ENCODE measurements at places on chromosomes 6 and 20.

DNA sequence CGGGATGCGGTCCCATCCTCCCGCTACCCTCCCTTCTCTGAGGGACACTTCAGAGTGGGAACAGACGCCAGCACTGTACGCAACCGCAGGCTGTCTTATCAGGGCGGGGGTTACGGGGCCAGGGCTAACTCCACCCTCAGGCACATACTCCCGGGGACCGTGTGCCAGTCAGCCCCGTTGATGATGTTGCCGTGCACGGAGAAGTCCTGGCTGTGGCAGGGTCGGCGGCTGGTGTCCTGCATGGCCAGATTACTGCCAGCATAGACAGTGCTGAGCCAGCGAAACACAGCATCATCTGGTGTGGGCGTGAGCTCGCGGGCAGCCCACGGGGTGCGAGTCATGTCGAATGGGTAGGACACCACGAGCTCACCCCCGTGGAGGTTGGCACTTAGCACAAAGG, 5.0 kb downstream of the CPXM1 start:
- DNase-seq: no peak

GRCh38 chr6:169881976-169882375, 130.6 kb downstream of the ERMARD start:
- no peak for DNase-seq

DNA sequence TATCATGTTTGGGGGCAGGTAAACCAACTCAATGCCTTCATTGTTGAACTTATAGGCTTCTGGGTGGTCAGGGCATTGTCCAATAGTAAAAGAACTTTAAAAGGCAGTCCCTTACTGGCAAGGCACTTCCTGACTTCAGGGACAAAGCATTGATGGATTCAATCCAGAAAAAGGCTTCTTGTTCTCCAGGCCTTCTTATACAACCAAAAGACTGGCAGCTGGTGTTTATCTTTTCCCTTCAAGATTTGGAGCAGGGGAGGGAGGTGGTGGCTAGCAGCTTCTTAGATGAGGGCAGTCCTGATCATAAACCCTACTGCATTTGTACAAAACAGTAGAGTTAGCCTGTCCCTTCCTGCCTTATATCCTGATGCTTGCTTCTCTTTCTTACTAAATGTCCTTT, 57.5 kb downstream of the NCOA3 start:
- no peak for DNase-seq

- no peak for DNase-seq
These were observed 213.9 kb upstream of the CNR1 start for GRCh38 chr6:88380083-88380482.

DNA sequence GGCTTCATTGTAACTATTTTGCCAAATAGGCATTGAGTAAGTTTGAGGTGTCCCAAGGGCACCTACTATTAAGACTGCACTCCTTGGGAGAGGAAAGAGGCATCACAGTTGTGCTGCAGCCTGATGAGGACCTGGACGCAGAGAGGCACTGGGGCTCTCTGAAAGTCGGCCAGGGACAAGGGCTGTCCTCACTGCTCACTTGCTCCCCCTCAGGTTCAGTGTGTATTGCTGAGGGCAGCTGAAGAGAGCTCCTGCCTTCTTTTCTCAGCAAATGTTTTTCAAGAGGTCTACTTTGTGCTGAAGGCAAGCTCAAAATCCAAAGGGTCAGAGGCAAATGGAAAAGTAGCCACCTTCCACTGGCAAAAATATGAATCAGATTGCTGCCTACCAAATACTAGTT, 331.8 kb downstream of the RIMS1 start:
- no peak for DNase-seq

DNA sequence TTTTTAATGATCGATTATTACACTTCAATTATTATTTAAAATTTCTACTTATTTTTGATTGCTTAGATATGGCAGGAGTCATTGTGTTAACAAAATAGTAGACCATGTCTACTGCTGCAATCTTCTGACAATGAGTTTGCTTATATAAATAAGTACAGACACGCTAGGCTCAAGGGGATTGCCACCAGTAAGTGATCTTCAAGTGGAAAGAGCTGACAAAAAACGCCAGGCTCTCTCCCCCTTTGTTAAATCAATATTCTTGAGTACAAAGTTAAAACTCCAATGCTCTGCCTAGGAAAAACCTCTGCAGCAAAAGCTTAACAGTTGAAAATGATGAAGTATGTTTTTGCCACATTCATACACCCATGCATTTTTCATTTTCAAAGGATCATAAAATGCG, 738.1 kb downstream of the HDGFL1 start:
- no peak for DNase-seq

- no peak for DNase-seq
These were observed 1.5 kb downstream of the LATS1 start for GRCh38 chr6:149716181-149716963.

- no peak for DNase-seq
These were observed 77.2 kb downstream of the GCNT2 start for GRCh38 chr6:10598084-10598960.

- DNase-seq: no peak
These were observed 7.2 kb upstream of the PPP1R16B start for GRCh38 chr20:38798266-38798665.

GRCh38 chr6:41502917-41503671, 43.1 kb upstream of the FOXP4 start:
- DNase-seq: no peak

DNA sequence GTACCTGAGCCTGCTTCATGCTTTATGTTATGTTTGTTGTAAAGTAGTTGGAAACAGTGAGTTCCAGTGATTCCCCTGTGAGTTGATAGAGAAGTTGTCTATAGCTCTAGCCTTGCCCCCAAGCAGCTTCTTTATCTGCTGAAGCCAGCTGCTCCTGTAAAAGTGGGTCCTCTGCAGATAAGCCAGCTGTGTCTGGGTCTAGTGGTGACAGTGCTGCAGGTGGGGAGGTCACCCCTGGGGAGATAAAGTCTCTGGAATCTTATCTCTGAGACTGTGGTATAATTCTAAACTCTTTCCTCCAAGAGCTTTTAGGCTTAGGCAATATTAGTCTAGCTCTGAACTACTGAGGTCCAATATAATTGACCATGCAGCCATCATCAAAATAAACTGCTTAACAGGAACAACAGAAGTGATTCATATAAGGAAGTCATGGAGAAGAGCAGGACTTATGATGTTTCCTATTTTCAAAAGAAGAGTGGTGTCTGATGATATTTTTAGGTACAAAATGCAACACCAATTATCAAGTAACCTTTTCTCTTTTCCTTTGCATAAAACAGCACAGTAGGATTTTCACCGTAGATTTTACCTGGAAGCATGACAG, 44.2 kb upstream of the TMEM217 start:
- no peak for DNase-seq

DNA sequence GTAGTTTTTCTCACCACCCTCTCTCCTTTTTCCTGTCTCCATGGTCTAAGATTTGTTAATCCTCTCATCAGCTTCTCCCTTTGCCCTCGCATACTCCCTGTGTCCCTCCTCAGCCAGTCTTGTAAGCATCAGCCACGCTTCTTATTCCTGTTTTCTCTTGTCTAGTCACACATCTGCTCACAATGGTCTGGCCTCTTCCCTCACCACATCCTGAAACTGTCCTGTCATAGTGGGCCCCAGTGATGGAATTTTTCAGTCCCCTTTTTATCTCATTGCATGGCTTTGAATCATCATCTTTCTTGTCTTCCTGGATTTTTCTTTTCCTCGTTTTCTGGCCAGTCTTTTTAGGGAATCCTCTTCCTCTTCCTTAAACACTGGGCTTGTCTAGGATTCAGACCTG, 57.2 kb downstream of the GFRA4 start:
- no peak for DNase-seq

GRCh38 chr6:19059102-19059501, 672.0 kb downstream of the RNF144B start:
- no peak for DNase-seq

- peak; percentile 15 for DNase-seq
These were observed 64.8 kb upstream of the TMEM30A start for GRCh38 chr6:75349262-75349984.

- no peak for DNase-seq
These were observed 8.9 kb downstream of the GLP1R start for GRCh38 chr6:39057251-39058155.

- no peak for DNase-seq
These were observed 360.7 kb upstream of the ZFP64 start for GRCh38 chr20:52552181-52552872.

GRCh38 chr6:149060300-149060984, 257.1 kb upstream of the TAB2 start:
- DNase-seq: peak; percentile 7

- DNase-seq: no peak
These were observed 111.2 kb upstream of the SUPT3H start for GRCh38 chr6:45488889-45489288.

- DNase-seq: no peak
These were observed 121.9 kb upstream of the SULF2 start for GRCh38 chr20:47907031-47907675.

DNA sequence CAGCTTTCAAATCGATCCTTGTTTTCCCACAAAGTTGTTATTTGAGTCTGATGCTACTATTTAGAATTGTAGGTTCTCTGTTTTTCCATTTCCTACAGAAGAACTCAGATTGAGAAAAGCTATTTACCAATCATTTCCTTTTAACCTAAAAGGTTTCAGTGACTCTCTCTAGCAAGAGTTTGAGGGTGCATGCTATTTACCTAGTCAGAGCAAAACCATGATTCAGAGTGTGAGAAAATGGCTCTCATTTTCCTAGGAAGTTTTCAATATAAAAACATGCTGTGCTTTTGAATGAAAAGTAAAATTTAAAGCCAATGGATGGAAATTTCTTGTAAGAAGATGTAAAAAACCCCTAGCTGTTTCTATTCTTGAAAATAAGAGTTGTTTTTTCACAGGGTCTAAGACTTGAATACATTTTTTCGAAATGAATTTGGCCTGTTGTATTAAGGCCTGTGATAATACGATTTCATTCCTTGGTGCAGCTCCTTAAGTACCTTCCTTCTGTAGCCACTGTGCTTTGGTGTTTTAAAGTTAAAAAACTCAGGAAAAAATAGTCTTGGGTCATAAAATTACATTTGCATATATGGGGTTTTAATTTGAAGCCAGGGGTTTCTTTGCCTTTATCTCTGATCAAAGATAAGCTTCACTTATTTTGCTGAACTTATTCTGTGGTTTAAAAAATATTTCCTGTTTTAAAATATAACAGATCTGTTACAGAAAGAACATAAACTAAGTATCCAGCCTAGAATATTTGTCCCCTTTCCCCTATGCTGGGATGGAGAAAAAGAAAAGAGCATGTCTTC, 18.0 kb upstream of the RSPH3 start:
- DNase-seq: no peak

DNA sequence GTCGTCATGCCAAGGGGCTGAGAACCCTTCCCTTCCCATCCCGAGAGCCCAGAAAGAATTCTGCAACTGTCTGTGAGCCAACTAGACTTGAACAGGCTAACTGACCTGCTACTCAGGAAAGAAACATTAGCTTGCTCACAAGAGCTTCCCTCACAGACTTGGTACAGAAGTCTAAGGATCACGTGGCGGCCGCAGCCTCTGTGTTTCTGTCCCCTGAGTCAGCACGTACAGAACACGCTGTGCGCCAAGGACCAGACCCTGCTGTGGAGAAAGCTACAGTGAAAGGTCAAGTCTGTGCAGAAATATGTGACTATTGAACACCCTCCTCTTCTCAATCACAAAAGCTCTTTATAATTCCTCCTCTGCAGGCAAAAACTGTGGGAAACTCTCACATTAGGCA, 151.3 kb upstream of the QKI start:
- no peak for DNase-seq

- DNase-seq: no peak
These were observed at the start of gene ASIP for GRCh38 chr20:34240693-34241615. TSS of gene ASIP (plus strand) at chr20:34241423. CDS start at chr20:34260375, 18,952 bp downstream.

DNA sequence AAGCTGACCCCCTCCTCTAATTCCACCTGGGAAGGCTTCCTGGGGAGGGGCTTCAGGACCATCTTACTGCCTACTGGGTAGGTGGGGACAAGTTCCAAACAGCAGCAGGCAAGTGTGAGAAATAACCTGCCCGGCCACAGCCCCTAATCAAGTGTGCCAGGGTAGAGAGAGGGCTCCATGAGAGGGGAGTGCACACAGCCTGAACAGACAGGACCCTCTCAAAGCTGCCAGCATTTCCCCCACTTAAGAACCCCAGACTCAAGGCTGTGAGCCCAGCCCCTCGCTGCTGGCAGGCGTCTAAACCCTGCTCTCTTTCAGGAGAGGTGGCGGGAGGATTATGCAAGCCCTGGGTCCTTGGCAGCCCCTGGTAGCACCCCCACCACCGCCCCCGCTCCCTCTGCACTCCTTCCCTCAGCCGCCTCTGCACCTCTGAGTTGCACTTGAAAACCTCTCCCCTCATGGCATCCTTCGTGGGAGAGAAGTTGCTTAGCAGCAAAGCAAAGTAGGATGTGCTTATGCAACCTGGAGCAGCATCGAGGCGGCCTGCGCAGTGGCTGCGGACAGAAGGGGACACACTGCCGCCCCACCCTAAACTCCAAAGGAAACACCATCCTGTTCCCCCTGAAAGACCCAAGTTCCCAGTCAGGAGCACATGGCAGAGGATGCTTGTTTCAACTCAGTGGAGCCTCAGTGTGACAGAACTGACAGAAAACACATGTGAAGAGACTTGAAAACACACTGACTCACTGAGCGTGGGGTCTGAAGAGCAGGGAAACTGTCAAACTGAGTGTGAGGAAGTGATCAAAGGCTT, 10.5 kb downstream of the DDRGK1 start:
- no peak for DNase-seq

DNA sequence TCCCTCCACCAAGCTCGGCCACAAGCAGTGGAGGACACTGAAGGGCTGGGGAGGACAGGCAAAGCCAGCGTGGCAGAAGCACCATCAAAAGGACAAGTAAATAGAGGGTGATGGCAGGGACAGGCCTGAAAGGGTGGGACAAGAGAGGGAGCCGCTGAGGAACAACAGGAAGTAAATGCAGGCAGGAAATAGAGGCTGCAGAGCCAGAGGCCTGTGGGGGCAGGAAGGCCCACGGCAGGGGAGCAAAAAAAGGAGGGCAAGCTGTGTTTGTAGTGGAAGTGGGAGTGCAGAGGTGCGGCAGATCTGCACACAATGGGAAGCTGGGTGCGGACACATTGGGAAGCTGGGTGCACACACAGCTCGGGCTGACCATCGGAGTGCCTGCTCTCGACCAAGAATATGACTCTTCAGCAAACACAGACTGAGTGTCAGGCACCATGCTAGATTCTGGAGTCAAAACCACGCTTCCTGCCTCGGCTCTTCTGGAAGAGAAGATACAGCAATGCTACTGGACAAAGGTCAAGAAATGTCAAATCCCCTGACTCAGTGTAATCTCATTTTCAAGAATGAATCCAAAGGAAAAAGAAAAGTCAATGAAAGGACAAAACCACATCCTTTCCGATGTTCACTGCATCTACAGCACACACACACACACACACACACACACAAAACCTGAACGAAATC, 40.4 kb upstream of the RAB22A start:
- DNase-seq: no peak

DNA sequence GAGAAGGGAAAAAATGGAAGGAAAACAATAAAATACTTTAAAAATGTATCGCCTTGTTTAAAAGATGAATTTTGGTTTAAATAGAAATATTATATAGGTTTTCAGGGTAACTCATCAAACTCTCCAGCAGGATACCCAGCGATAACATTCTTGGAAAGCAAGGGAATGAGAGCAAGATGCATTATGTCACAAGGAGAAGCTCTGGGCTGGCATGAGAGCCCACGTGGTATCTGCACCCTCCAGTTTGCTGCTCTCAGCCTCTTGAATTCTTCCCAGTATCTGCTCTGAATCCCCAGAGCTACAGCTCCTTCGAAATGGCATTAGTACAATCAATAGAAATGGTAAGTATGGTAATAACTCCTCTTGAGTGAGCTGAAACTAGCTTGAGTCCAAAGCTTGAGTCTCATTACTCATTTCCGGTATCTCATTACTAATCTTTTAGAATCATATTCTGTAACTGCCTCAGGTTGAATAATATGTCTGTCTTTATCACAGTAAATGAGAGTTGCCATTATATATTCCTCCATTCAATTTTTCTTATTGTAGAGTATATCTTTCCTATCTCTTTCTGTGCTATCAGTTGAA, 4.9 kb upstream of the TMEM242 start:
- no peak for DNase-seq

Measured in NCI-H2081 (cell line).